Right ventricle myocardium inferior (tissue), 1 donor: ENCODE measurements at places on chromosomes 7 and 10. TPM values are rescaled to one million over a fixed set of nuclear protein-coding genes. Genes with fewer than 3 reads are reported as not detected.

DNA sequence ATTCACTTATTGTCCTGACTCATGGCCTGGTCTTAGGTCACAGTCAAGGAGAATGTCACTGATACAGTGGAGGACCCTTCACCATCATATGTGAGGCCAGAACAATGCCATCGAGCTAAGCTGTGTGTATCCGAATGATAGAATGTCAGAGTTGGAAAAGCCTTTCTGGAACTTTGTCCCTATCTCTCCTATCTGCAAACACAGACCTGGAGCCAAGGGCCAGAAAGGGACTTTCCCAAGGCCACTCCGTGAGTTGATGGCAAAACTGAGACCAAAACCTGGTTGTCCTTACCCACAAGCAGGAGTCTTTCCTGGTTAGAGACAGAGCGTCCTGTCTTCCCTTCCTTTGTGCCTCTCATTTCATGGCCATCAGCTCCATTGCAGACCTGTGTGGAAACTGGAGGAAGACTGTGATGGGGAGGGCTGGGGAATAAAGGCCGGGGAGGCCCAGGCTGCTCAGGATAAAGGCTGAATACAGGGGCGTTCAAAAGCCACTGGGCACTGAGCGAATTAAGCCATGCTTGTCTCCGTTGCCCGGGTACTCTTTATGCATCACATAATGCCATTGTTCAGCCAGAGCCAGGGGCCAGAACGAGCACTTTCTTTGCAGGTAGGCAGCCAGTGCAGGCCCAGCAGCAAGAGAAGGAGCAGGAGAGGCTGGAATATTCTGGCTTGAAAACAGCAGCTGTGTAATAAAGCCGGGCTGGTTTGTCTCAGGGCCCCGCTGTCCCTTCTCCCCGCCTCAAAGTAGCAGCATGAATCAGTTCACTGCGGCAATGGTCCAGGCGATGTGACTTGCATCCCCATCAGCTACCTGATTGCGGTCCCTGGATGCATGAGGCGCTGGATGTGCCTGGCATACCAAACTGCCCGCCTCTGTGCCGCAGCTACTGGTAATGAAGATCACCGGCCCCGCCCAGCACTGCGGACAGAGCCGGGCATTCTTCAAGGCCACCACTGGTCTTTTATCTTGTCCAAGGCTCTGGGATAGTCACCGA is 143.0 kb downstream of the RPS24 start:
- no peak for DNase-seq

DNA sequence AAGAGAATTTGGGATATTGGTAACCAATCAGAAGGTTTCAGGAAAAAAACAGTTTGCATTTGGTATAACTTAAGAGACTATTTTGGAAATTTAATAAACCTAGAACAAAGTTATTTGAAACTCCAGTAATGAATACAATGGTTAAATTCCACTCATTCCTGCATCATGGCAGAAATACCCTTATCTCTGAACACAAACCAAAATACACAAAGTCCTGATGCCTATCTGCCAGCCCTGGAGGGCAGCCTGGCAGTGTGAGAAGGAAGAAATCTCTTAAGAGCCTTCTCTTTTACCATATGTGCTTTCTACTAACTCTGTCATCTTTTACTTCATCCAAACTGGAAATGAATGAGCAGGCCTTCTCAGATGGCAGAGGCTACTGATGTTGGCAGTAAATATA is 147.1 kb upstream of the LYZL1 start:
- no peak for DNase-seq

- DNase-seq = no peak
Measured at GRCh38 chr7:2882111-2882510, 38.0 kb upstream of the GNA12 start.

DNA sequence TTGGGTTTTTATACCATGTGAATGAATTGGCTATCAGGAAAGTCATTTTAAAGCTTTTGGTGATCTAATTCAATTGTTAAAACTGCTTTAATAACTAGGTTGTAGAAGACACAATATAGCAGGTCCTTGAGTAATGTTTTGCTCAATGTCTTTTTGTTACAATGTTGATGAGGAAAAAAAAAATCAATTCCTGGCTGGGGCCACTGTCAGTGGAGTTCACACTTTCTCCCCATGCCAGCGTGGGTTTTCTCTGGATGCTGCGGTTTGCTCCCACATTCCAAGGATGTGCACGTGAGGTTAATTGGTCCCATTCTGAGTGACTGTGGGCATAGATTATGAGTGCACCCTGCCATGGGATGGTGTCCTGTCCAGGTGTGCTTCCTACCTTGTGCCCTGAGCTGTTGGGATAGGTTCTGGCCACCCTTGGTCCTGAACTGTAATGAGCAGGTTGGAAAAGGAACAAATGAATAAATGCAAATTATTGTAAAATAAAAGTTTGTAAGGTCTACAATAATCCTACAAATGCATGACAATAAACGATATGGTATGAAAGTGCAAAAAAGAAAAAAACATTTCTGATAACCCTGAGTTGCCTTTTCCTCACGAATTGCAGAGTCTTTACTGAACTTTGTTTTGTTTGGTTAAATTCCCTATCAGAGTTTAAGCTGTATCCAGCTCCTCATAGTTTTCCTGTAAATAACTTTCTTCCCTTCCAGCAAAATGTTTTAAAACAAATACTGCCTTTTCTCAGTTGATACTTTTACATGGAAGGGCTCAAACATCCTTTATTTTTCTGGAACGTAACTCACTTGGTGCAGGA is 62.7 kb downstream of the AKR1C4 start:
- DNase-seq = no peak

DNA sequence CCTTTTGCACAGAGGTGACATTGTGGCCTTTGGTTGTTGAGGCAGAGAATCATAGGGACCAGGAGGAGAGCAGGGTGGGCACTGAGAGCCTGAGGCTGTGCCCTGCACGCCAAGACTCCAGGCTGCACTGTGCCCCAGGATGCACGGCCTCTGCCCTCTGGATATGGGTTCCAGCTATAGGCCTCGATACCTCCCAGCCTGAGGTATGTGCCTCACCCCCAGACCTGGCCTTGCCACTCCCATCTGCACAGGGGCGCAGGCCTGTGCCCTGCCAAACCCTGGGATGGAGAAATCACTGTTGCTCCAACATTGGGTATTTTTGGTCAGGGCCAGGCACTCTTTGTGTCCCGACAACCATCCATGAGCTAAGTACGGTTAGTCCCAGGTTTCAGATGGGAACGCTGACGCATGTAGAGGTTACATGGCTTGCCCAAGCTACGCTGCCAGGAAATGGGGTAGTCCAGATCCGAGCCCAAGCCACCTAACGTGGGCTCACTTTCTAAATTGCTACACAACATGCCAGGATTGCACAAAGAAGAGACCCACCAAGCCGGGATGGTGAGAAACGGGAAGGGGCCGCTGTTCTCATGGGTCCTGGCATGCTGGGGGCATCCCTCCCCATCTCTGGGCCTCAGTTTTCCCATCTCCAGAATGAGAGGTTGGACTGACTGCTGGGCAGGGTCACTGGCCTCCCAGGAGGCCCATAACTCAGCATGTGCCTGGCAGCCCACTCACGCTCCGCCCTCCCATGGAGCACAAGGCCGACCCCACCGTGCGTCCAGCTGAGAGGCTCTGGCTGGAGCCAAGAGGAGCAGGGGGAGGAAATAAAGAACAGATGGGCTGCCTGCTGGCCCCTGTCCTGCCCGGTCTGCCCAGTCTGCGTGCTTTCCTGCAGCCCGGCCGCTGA is 44.2 kb downstream of the ZCCHC24 start:
- peak; percentile 87 for DNase-seq

- no peak for DNase-seq
Measured at GRCh38 chr7:70052691-70053090, 454.4 kb downstream of the AUTS2 start.

Gene NPFFR1
- total RNA-seq = not detected

- no peak for DNase-seq
Measured at GRCh38 chr10:10160821-10161312, 856.8 kb upstream of the CELF2 start.

DNA sequence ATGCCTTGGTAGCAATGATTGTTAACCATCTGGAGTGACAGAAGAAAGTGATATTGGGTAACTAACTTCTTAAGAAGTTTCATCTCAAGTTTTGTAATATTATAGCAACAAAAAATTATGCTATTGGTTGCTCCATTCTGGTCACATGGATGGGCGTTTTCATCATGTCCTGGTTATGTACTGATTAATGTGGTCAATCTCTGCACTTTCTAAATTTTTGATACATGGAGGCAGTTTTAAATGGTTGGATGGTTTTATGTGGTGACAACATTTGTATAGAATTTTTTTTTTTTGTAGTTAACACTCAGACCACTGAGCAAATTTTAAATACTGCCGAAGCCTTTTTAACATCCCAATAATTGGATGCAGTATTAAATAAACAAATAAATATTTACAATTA is 55.2 kb upstream of the CCAR1 start:
- DNase-seq = no peak

Gene METTL2B
- total RNA-seq = 17.1 TPM
